ENCODE measurements at places on chromosomes 3 and 15.
A peak's percentile ranks its signal among the peaks of the same experiment; 100 is the strongest.

DNA sequence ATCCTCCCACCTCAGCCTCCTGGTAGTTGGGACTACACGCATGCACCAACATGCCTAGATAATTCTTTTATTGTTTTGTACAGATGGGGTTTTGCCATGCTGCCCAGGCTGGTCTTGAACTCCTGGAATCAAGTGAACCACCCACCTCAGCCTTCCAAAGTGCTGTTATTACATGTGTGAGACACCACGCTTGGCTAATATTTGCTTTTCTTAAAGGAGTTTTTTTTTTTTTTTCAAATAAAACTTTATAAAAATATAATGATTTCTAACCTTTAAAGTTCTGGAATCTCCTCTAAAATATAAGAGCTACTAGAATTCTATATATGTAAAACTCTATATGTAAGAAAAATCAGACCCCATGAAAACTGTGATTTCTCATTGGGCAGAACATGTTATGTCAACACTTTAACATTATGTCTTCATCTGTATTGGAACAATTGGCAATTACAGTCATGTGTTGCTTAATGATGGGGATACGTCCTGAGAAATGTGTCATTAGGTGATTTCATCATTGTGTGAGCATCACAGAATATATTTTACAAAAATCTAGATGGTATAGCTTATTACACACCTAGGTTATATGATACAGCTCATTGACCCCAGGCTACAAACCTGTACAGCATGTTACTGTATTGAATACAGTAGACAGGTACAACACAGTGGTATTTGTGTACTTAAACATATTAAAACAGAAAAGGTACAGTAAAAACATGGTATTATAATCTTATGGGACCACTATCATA lies 377.0 kb downstream of the PLCL2 start:
- no peak for DNase-seq

DNA sequence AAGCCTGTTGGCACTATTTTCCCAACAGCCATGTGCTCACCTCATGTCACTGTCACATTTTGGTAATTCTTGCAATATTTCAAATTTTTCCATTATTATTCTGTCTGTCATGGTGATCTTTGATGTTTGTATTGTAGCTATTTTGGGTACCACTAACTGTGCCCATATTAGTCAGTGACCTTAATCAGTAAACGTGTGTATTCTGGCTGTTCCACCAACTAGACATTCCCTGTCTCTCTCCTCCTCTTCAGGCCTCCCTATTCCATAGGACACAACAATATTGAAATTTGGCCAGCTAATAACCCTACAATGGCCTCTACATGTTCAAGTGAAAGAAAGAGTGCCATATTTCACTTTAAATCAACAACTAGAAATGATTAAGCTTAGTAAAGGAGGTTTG lies 88.6 kb downstream of the OPA1 start:
- DNase-seq = no peak

GRCh38 chr15:86611417-86612040 lies 531.9 kb downstream of the AGBL1 start:
- DNase-seq = peak; percentile 26

GRCh38 chr3:184944241-184944640 lies 132.3 kb downstream of the VPS8 start:
- no peak for DNase-seq

- no peak for DNase-seq
Observed at GRCh38 chr3:175980486-175981090, 1121.5 kb downstream of the NAALADL2 start.

GRCh38 chr15:28912422-28912821 lies 26.6 kb downstream of the APBA2 start:
- DNase-seq = no peak

DNA sequence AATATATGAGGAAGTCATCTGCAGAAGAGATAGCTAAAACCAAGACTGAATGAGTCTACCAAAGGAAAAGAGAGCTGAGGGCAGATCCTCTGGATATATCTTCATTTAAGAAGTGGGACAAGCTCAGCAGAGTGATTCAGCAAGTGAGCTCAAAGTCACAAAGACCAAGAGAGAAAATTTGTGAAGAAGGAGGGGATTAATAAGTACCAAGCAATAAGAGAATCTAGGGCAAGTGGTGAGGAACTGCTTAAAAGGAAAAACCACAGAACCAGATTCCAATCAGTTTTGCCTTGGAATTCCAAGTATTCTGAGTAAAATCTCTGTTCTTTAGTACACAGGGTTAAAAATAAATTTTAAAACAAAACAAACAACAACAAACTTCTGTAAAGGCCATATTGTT lies 3.6 kb downstream of the EHHADH start:
- no peak for DNase-seq

- no peak for DNase-seq
Observed at GRCh38 chr3:66717806-66718205, 217.0 kb upstream of the LRIG1 start.

- no peak for DNase-seq
Observed at GRCh38 chr15:68583936-68584755, 5.4 kb downstream of the CORO2B start.

DNA sequence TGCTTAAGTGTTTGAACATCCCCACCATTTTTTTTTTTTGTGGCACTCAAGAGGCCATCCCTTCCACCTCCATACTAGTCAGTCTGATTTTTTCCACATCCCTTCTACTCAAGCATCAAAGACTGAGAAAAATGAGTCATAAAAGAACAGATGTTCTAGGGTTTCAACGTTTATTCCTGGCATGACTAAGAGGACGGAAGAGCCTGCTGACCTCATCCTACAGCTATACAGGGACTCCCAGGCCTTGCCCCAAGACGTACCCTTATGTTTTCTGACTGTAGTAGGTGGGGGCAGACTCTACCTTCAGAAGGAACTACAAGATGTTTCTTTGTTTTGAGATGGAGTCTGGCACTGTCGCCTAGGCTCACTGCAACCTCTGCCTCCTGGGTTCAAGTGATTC lies 3.3 kb upstream of the ITPKA start:
- DNase-seq = peak; percentile 41

DNA sequence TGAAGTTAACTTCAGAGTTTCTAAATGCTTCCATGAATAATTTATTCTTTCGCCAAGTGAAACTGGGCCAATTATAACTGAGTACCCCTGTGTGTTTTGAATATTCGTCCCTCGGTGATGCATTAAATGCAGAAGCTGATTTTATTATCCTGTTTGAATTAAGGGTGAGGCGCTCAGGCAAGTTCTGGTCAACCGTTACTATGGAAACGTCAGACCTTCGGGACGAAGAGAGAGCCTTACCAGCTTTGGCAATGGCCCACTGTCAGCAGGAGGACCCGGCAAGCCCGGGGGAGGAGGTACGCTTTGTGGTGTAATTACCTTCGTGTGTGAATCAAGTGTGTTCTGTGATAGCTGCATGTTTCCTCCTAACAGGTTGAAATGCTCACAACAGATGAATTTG lies 239.8 kb downstream of the ITPR1 start:
- DNase-seq = no peak

DNA sequence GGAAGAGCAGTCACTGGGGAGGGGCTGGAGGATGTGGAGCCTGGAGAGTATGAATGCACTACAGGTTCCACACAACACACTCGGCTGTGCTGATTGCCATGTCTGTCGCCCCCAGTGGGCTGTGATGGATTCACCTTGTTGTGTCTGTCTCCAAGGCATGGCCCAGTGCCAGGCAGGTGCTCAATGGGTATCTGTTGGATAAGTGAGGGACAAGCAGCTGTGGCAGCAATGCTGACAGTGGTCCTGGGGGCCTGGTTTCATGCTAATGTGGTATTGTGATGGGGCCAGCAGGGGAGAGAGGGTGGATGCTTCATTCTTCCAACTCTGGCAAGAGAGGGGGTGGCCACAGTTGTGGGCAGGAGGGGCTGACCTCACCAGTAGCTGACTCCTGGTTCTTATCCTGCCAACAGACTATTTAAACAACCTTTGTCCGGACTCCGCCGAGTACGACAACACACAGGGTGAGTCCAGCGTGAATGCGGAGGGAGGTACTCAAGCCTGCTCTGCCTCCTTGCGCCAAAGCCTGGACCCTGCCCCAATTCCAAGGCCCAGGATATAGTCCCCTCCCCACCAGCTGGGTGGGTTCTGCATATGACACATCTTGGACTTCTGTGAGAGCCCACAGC lies 47.3 kb upstream of the NR2C2 start:
- DNase-seq = no peak

DNA sequence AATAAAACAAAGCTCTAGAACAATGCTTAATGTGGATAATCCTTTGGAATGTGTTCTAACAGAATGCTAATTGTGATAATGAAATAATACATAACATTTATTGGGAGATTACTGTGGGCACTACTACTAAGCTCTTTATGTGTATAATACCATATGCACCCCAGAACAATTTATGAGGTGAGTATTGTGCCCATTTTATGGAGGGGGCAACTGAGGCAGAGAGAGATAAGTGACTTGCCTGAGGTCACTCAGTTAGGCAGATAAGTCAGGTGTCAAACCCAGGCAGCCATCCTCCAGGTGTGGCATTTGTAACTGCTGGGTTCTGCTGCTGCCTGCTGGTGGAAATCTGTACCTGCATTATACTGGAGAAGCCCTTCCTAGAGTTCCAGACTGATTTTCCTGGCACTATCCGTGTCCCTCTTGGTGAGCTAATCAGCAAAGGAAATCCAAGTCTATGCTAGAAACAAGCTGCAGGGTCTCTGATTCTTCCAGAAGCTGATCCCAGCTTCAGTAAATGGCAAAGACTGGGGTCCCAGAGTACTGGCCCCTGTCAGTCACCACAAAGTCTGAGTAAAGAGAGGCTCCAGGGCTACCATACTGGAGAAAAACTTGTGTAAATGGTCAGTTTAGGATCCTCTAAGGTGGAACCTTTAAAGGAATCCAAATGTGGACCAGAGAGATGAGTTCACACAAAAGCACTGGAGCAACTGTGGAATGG lies 22.6 kb upstream of the RBP1 start:
- DNase-seq = no peak

GRCh38 chr3:24802614-24803013 lies 308.0 kb upstream of the THRB start:
- DNase-seq = no peak

DNA sequence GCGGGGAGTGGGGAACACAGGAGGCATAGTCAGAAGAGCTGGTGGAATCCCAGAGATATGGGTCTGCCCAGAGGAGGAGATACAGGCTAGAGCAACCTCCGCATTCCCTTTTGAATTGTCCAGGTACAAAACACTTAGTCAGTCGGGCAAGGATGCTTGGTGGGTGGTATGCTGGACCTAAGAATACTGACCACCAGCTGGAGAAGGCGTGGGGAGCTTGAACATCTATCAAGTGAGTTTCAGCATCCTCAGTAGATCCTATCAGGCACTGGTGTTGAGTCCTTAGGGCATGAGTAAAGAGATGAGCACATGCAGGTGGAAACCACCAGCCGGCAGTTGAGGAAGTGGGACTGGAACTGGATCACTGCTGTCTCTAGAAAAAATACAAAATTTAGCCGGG lies 14.7 kb upstream of the DIS3L start:
- DNase-seq = no peak

DNA sequence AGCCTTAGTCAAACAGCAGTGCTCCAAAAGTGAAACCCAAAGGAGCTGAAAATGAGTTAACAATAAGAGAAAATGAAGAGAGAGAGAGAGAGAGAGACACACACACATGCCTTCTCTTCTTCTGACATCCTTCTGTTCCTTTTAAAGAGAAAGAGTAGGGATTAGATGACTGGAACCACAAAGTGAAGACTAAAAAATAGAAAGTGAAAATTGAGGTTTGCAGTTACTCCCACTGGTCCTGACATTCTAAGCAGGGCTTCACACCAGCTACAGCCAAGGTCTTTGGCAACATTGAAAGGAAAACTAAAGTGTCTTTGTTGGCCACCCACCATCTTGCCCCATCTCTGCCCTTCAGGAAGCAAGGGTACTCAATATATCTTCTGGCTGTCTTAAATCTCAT lies 59.2 kb downstream of the USP50 start:
- no peak for DNase-seq

DNA sequence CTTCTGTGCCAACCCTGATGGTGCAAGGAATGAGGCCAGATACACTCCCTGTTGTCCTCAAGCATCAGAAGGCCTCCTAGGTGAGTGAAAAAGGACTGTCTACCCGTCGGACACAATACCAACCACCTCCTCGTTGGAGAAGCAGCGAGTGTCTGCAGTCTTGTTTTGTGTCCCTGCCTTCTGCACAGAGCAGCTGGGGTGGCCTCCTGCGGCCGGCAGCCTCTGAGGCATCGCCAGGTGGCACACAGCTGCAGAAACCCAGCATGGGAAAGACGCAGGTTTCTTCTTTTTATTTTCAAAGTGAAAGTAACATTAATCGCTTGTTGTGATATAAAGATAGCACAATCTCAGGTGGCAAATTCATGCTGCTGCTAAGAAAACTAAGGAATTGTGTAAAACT lies 509.9 kb downstream of the OCA2 start:
- DNase-seq = no peak

- DNase-seq = peak; percentile 10
Observed at GRCh38 chr3:146577662-146578061, 27.5 kb downstream of the PLSCR5 start.

Data from activated naive CD4-positive, alpha-beta T cell treated with Interleukin-2 at 50 U/mL for 16 hours (primary cell).